Fibroblast of pulmonary artery (primary cell): ENCODE measurements at places on chromosomes 6 and 20.

DNA sequence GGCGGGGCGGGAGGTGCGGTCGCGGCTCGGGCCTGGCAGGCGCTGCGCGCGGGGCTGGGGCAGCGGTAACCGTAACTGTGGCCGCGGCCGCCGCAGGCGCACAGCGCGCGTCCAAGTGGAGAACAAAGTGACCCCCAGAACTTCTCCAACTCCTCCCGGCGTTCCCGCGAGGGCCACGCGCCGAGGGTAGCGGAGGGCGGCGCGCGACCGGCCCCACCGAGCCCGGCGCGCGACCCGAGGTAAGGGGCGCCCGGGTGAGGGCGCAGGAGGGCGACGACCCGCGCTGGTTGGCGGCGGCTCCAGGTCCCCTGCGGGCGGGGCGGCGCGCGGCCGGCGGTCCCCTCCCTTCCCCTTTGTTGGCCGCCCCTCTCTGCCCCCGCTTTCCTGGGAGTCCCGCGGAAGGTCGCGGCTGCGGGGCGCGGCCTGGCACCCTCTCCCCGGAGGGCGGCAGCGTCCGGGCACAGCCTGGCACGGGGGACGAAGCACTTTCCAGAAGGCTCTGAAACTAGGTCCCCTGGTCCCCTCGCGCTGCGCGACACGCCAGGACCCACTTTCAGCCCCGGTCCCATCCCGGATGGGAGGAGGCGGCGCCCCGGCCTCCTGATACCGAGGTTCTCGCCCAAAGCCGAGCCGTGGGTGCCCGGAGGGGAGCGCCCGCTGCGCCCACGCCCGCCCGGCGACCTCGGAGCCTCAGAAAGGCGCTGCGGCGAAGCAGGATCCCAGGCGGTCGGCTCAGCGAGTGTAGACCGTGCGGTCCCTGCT lies at the start of gene TIAM2:
Gene TIAM2, plus strand, starts transcription at position 62 of the 762 bp plus-strand sequence. CDS start 133,909 bp downstream, outside the sequence.
- DNase-seq, result no peak

- no peak for DNase-seq
Observed at GRCh38 chr6:167778497-167779128, 48.1 kb upstream of the AFDN start.

- DNase-seq, result peak; percentile 75
Observed at GRCh38 chr6:16398587-16398986, 160.2 kb downstream of the GMPR start.

DNA sequence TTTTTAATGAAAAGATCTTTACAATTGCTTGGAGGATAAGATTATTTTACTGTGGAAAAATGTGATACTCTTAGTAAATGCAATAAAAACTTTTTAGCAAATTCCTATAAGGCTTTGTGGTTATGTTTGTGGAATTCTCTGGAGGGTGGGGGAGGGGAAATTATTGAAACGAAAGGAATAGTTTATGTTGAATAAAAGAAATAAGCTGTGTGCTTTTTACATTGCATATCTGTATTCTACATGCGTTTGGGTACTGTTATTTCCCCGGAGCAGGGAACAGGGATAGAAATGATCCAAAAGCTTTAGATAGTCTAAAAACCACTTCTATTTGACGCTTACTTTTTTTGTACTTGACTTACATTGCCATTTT lies 143.8 kb downstream of the SLC16A10 start:
- no peak for DNase-seq

GRCh38 chr6:84332139-84333034 lies 104.9 kb upstream of the CEP162 start:
- DNase-seq, result no peak

DNA sequence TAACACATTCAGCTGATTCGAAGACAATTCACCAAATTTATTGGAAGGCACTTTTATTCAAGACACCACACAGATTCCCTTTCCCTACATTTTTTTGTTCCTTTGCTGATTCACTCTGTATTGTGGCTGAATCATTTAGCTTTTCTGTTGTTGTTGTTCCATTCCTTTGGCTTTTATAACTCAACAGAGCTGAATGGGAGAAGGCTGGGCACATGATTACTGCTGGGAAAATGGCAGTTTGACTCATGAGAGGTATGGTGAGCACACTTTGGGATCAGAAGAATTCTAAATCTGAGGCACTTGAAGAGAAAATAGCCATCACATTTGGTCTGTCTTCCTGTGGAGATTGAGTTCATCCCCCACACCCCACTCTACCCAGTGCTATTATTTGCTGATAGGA lies 15.7 kb upstream of the SAYSD1 start:
- no peak for DNase-seq

DNA sequence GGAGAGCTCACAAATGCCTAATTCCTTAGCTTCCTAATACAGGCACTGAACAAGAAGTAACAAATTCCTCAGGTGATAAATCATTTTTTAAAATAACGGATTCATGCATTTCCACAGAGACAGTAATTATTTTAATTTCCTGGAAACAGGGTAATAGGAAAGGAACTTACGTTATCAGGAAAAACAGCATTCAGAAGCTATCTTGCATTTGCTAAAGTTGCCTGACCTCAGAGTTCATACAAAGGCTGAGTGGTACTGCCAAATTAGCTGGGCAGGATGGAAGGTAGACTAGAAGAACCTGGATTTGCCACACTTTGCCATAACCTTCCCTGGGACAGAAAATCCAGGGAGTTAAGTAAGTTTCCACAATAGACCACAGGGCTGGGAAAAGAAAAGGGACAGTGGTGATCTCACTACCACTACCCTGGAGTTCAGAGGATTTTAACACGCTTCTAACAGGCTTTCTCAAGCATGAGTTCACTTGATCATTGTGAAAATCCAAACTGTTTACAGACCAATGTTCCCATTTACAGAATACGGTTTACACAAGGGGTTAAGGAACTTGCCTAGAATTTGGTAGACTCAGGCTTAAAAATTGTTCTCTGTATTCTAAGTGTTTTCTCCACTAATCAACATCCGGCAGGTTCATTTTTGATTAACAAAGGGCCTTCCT lies 57.0 kb downstream of the KIF13A start:
- peak; percentile 42 for DNase-seq

GRCh38 chr20:17786221-17786718 lies 86.5 kb downstream of the BANF2 start:
- peak; percentile 82 for DNase-seq
